ENCODE measurements at places on chromosomes 12 and 14. TPM values are rescaled to one million over a fixed set of nuclear protein-coding genes. Genes with fewer than 3 reads are reported as not detected.

GRCh38 chr12:9096563-9097176, 19.0 kb downstream of the A2M start:
- H3K27me3 ChIP-seq = no peaks in the 10 kb centered on the region
- H3K4me3 ChIP-seq = no peak overlapping the region
- H3K4me1 ChIP-seq = no peaks in the 10 kb centered on the region

- DNase-seq = no peak
- no peaks in the 10 kb centered on the region for H3K36me3 ChIP-seq
- no peak overlapping the region for H3K4me3 ChIP-seq
- H3K4me1 ChIP-seq = peaks cover 7% of the 10 kb centered on the region
Observed at GRCh38 chr14:89493877-89494634, 77.0 kb upstream of the FOXN3 start.

- H3K36me3 ChIP-seq = no peaks in the 10 kb centered on the region
- no peaks in the 10 kb centered on the region for H3K27me3 ChIP-seq
- no peak overlapping the region for H3K27ac ChIP-seq
- no peak for DNase-seq
- H3K4me3 ChIP-seq = no peak overlapping the region
Observed at GRCh38 chr14:38044710-38045109, 163.0 kb upstream of the SSTR1 start.

DNA sequence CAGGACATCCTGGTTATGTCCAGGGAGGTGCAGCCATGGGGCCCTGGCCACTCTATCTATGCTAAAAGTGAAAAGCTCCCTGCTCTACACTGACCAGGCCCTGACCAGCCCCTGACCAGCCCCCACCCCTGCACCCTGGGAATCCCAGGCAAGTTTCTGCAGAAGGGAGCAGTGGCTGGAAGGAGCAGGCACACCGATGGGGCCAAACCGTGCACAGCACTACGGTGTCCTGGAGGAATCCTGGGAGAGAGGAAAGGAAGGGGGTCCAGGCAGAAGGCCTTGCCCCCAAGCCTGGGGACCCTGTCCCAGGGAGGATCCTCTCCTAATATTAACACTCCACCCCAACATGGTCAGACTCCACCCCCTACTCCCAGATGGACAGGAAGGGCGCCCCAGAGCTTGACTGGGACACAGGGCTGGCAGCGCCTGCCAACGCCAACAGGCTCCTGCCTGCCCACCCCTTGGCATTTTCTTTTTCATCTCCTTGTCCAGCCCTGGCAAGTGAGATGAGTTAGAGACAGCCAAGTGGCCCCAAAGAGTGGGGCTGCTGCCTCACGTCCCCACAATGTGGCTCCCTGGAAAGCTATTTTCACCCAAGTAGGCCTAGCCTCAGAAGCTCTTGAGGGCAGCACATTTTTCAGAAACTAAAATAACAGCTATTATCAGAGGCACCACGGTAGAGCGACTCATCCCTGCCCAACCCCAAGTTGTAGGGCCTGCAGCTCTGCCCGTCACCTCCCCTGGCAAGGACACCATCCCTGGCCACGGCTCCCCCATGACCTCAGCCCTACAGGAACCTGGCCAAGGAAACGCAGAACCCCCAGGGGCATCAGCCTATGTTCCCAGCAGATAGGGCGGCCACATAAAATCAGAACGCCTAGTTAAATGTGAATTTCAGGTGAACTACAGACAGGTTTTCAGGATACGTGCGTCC, 82.6 kb downstream of the SCARB1 start:
- no peak for DNase-seq
- no peak overlapping the region for H3K27ac ChIP-seq
- H3K36me3 ChIP-seq = no peaks in the 10 kb centered on the region
- no peak overlapping the region for H3K4me3 ChIP-seq

GRCh38 chr12:122870163-122870842, 25.6 kb downstream of the VPS37B start:
- no peak overlapping the region for H3K27ac ChIP-seq
- H3K4me1 ChIP-seq = peaks cover 28% of the 10 kb centered on the region
- H3K36me3 ChIP-seq = peaks cover 16% of the 10 kb centered on the region

Gene RAD51B
- 24.7 TPM for total RNA-seq

Gene PTPRR
- total RNA-seq = 0.38 TPM

Gene C14orf93
- 14.4 TPM for total RNA-seq
